ENCODE measurements at places on chromosomes 7 and 10.
A peak's percentile ranks its signal among the peaks of the same experiment; 100 is the strongest.

DNA sequence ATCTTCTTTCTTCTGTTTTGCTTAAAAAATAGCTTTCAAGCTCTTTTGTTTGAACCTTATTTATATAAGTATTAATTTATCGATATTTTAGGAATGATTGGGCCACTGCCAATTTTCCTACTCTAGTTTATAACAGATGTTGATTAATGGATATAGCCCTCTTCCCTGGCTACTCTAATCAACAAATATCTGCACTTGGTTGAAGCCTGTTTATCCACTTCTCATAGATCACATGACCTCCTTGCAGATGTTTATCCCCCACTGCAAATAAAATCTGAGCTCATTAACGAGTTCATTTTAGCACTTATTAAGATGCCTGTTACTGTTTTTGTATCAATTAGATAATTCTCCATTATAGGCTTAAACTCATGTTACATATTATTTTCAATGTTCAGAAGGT, 715.3 kb downstream of the CNTNAP2 start:
- no peak for DNase-seq

DNA sequence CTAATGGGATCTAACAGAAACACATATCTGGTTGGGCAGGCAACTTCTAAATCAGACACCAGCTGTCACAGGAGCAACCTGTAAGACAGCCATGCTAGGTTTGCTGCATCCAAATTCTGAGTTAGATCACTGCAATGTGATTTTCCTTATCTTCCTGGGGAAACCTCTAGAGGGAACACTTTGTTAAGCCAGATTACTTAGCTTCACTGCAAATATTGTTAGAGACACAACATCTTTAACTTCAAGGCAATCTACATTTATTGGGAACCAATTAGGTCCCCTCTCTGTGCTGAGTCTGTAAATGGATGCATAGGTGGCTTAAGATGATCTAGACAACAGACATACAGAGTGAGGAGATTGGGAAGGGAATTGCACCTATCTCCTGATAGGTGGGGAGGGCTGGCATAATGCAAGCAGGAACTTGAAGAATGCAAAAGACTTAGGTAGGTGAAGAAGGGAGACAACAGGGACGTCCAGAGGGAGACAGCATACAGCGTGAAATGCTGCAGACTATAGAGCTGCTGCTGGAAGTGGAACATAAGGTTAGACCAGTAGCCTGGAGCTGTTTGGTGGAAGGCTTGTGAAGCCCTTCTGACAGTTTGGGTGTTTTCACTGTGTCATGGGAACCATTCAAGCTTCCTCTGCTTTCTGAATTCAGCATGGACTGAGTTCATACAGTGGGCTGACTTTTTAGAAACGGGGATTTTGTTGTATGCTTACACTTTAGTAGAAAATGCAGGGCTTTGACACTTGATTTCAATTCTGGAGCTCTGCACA, 109.8 kb upstream of the ELMO1 start:
- no peak for DNase-seq

- DNase-seq, result no peak
These were observed 1133.4 kb downstream of the CNTNAP2 start for GRCh38 chr7:147249956-147250355.

GRCh38 chr10:20274571-20274970, 458.3 kb downstream of the PLXDC2 start:
- peak; percentile 36 for DNase-seq

DNA sequence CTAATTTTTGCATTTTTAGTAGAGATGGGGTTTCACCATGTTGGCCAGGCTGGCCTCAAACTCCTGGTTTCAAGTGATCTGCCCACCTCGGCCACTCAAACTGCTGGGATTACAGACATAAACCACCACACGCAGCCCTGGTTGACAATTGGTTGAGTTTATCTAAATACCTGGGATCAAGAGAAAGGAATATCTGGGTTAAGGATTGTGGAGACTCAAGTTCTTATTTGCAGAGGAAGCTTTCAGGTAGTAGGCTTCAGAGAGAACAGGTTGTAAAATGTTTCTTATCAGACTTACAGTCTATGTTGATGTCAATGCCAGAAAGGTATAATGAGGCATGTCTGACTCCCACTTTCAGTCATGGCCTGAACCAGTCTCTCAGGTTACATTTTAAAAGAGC, 5.9 kb upstream of the TMEM254 start:
- no peak for DNase-seq

- DNase-seq, result peak; percentile 58
These were observed 33.3 kb upstream of the XPNPEP1 start for GRCh38 chr10:109956454-109957091.

DNA sequence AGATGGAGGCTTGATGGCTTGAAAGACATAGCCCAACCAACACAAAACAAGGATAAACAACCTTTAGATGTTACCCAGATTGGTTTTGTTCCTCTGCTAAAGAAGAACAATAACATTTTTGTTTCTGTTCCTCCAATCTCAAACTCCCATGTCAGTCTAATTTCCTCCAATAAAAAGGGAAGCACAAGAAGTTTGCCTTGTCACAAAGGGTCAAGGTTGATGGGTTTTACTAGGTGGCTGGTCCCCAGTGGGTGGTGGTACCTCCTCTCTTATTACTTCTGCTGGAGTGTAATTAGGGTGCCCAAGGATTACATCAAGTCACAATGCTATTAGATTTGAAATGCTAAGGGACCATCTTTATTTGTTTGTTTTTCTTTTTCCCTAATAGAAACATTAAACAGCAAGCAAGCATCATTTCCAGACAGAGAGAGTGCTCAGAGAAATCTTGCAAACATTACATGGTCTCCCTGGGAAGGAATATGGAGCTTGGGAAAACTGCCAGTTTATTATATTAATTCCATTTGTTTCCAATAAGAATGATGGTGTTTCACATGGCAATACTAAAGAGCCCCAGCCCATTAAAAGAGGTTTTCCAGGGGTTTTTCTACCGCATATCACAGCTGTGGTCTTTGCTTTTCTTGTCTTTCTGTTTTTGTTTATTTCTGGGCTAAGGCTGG, 78.3 kb upstream of the AOAH start:
- no peak for DNase-seq

DNA sequence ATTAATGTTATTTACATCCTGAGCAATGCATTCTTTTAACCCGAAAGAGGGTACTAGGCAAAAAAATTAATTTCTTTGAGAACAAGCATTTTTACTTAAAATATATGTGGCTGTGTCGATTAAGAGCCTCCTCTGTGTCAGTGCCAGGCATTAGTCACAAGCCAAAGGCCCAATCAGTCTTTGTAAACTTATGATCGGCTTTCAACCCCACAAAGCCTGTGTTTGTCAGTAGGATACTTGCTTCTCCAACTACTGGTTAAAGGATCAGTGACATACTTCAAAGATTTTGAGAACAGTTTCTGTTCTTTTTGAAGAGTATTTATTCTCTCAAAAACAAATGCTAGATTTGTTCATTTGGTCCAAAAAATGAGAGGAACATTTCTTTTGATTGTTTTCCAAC, 159.3 kb downstream of the NRCAM start:
- DNase-seq, result peak; percentile 89

DNA sequence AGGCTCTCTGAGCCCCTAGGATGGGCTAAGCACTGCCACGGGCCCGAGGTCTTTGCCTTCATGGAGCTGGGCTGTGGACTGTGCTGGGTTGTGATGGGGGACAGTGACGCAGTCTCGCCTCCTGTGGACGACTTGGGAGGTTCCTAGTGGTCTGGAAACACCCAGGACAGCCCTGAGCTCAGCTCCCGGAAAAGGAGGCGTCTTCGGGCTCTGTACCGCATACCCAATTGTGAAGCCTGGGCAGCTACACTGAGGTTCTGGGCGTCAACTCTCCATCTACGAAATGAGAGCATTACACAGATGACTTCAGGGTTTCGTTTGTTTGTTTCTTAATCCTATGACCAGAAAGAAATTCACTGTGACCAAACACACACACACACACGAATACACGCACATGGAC, 79.6 kb upstream of the KAT6B start:
- DNase-seq, result no peak

GRCh38 chr10:80051993-80052392, 26.5 kb upstream of the TMEM254 start:
- no peak for DNase-seq

DNA sequence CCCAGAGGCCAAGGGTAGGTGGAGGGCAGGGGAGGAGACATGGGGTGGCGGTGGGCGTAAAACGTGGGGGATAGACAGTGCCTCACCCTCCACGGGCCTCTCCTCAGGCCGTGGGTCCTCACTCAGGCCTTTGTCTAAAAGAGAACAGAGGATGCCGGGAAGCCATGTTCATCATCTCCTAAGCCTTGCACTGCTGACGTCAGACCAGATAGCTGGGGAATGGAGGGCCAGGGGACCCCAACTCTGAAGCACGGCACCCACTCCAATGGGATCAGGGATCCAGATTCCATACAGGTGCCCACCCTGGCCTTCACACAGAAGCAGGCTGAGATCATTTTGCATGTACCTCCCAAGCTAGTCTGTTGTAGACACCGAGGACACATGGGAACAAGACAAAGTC, 83.4 kb upstream of the TMEM248 start:
- DNase-seq, result no peak

DNA sequence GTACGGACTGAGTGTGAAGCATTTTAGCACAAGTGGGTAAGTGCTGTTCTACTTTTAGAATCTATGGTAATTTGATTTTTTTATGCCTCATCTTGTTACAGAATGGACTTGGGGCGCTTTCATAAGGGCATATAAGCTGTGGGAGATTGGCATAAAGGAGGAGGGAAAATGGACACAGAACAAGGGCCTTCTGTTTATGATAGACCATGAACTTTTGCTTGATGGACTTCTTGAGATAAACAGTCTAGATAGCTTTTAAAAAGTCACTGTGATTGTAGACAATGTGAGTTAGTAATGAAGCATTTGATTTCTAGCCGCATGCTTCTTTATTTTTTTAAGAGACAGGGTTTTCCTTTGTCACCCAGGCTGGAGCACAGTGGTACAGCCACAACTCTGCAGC, 2.0 kb downstream of the ZSCAN21 start:
- DNase-seq, result peak; percentile 97

DNA sequence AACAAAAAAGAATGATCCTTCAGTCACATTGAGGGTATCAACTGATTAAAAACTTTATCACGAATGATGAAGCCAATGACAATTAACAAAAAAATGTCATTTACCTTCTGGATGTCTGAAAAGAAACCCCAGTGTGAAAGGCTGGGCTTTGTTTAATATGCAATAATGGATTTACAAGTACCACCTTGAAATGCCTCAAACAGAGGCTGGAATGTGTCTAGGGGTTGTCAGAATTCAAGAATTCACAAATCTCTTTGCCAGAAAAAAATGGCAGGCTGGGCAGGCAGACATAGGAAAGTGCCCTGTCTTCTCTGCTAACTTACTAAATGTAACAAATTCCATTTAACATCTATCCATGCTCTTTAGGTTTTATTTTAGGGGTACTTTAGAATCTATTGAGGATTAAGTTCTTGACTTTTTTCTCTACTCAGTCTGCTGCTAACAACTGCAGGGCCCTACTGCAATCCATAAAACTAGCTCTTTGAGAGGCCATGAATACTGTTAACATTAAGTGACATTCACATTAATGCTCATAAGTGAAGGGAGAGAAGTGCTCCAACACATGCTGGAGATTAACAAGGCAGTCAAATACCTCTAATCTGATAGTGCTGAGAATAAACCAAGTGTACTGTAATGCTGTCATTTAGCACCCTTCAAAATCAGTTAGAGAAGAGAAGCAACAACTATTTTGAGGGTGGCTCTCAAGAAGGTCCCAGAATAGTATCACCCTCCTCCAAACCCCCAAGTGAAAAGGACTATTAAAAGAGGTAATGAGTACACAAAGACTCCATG, 43.1 kb upstream of the KCNIP2 start:
- no peak for DNase-seq

DNA sequence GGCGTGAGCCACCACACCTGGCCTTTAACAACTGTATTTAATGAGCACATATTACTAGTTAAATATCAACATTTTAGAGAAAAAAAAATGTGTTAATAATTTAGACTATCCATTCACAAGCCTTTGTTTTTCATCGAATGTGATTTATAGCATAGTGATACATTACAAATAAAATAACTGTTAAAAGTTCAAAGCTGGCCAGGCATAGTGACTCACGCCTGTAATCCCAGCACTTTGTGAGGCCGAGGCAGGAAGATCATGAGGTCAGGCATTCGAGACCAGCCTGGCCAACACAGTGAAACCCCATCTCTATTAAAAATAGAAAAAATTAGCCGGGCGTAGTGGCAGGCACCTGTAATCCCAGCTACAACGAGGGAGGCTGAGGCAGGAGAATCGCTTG, 72.7 kb downstream of the HACD1 start:
- no peak for DNase-seq

DNA sequence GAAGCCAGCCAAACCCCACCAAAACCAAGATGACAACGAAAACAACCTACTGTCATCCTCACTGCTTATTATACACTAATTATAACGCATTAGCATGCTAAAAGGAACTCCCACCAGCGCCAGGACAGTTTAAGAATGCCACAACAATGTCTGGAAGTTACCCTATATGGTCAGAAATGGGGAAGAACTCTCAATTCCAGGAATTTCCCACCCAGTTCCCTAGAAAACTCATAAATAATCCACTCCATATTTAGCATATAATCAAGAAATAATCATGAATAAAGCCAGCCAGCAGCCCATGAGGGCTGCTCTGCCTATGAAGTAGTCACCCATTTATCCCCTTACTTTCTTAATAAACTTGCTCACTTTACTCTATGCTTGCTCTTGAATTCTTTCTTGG, 20.8 kb downstream of the MICU1 start:
- DNase-seq, result no peak

DNA sequence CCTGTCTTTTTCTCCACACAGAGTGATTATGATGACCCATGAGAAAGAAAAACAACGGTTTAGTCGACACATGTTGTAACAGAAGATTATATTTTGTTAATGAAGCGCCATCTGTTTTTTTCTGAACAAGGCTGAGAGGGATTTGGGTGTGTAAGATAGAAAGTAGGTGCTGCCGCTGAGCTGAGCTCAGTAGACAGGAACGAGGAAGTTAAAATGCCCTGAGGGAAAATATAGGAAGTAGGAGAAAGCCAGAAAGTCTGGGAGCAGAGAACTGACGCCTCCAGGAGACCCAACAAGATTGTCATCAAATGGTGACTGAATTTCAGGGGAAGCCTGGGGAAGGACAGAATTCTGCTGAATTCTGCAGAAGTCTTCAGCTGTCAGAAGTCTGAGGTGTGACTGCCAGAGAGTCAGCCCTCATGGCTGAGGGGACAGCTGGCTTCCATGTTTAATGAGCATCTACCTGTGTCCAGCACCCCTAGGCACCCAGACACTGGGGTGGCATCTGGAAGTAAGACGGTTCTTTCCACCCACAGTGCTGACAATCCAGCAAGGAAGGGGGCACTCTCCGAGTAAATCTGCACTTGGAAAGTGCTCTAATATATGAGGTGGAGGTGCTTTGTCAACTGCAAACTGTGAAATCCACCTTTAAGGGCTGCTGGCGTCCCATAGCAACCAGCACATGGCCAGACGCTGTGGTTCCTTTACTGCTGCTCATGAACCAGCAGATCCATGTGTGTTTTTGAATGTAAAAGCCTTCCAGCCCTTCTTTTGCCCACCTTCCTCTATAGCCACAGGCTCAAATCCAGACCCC, 12.5 kb upstream of the TSPAN15 start:
- no peak for DNase-seq

- DNase-seq, result peak; percentile 43
These were observed 147.9 kb upstream of the FRMD4A start for GRCh38 chr10:14478604-14479003.

Data from COLO829 (cell line).